Thoracic aorta endothelial cell (primary cell): ENCODE measurements at places on chromosomes 5 and 9. TPM values are rescaled to one million over a fixed set of nuclear protein-coding genes. Genes with fewer than 3 reads are reported as not detected.

Gene ENTREP1
- 5.5 and 6.1 TPM in 2 replicates for total RNA-seq

Gene PKD2L2
- not detected in 2 replicates for total RNA-seq

Gene F2RL2
- total RNA-seq = 0.29 and 0.80 TPM in 2 replicates

Gene FOXB2
- not detected in 2 replicates for total RNA-seq

Gene SLC36A2
- not detected in 2 replicates for total RNA-seq

Gene TICAM2
- total RNA-seq = 1.7 and 3.4 TPM in 2 replicates

Gene ADCY2
- total RNA-seq = not detected in 2 replicates

Gene SIT1
- not detected in 2 replicates for total RNA-seq

Gene ASTN2
- total RNA-seq = 2.4 and 2.9 TPM in 2 replicates

Gene ZCCHC9
- total RNA-seq = 24.1 and 27.8 TPM in 2 replicates

Gene GPX3
- total RNA-seq = 4.7 and 15.5 TPM in 2 replicates
